M059J (cell line): ENCODE measurements at places on chromosomes 2 and 18. TPM values are rescaled to one million over a fixed set of nuclear protein-coding genes. Genes with fewer than 3 reads are reported as not detected.

The PLB1 gene
- total RNA-seq = 0.91 and 1.5 TPM in 2 replicates

The HOXD9 gene
- total RNA-seq = 0.57 and 0.86 TPM in 2 replicates

The ALPI gene
- total RNA-seq = not detected in 2 replicates

The C1GALT1C1L gene
- total RNA-seq = 0.89 and 2.4 TPM in 2 replicates

- DNase-seq = no peak
Observed at GRCh38 chr2:172072706-172073105, 12.6 kb upstream of the DLX1 start.

GRCh38 chr2:58757971-58758370, 516.8 kb upstream of the FANCL start:
- no peak for DNase-seq

DNA sequence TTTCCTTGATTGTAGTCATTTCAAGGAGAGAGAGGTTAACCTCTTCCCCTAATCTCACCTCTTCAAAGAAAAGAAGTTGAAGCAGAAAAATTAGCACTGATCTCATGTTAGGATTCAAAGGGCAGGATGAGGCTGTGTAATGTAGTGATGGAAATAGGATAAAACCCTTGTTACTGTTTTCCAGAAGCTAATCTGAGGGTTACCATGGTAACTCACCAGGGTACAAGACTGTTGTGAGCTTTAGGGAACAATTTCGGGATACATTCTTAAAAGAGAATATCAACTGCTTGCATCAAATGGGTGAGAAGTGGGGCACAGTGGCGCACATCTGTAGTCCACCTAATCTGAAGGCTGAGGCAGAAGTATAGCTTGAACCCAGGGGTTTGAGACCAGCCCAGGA, 64.9 kb upstream of the SLC39A10 start:
- peak; percentile 14 for DNase-seq

DNA sequence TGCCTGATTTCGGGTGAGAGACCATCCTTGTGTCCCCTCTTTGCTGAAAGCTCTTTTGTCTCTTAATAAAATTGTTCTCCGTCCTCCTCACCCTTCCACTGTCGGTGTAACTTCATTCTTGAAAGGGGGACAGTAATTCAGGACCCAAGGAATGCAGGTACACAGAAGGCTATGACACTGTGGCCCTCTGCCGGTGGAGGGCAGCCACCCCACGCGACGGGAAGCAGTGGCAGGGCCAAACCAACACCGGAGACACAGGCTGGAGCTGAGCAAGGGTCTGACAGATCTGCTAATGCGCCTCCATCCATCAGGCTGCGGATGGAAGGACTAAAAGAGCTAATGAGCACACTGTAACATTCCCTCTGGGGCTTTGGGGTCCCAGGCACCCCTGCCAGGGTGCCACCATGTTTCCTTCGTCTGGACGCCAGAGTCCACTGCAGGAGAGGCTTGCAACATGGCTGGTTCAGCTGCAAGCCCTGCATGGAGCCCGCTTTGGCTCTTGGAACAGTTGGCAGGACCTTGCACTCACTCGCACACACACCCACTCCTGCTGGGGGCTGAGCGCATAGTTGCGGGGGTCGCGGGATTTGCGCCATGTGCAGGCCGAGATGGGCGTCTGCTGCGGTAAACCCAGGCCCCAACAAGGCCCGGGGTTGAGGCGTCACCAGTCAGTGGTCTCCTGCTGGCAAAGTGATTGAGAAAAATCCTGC, 544.1 kb upstream of the CDH7 start:
- DNase-seq = no peak
